ENCODE measurements at places on chromosomes 13 and 19.

DNA sequence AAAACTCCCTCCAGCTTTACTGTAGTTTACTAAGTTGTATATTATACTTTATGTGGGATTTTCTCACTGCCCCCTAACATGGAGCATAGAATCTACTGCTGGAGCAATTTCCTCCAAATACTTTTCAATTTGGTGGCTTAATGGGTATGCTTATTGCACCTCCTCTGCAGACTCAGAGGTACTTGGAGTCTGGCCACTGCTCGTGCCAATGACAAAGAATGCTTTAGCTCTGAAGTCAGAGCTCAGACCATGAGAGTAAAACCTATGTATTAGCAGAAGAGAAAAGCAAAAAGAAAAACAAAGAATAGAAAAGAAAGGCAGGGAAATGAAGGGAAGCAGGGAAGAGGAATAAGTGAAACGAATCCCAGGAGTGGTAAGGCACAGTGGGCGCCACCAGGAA lies 71.9 kb downstream of the SUCLA2 start:
- no peak for DNase-seq

DNA sequence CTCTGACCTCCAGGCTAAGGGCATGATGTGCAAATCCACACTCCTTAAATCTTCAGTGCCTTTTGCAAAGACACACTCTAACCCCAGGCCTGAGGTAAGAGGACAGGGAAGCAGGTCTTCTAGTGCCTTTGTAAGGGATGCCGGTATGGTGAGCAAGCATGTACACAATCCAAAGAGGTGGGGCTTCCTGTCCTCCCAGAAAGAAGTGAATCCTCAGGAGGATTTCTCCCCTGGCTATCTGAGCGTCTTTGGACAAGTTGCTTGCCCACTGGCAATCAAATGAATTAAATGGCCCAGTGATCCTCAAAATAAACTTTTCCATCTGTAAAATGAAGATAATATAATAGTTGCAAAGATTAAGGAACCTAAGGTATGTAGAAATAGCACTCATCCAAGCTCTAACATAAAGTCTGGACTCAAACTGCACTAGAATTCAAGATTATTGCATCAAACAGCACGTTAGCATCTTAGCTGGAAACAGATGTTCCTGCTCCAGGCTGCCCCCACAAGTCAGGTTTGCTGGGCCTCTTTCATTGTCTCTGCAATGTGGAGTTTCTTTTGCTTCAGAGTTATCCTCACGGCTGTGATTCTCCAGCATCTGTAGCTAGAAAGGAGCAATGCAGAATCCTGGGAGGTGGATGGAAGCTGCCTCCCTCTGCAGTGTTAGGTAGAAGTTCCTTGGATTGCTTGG lies 249.6 kb downstream of the TSHZ3 start:
- DNase-seq = no peak

DNA sequence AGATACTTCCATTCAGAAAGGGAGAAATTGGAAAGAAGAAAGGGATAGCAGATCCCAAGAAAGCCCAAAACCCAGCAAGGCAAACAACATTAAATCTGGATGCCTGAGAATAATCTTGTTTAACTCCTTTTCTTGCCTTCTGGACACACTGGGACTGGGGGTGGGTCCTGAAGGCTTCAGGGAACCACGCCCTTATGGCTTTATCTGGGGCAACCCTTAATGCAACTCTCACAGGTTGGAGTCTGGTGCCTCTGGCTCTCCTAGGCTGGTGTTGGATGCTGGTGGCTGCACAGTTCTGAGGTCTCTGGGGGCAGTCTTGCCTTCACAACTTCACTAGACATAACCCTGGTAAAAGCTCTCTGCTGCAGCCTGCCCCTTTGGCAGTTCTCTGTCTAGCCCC lies 27.9 kb downstream of the PAN3 start:
- no peak for DNase-seq

GRCh38 chr19:46371371-46371901 lies 24.5 kb downstream of the PPP5C start:
- DNase-seq = no peak

GRCh38 chr19:10431254-10431942 lies 11.1 kb downstream of the PDE4A start:
- DNase-seq = no peak

All from NCI-H524 (cell line).